Small intestine (tissue), 16 donors: ENCODE measurements at places on chromosomes 1 and 21.

- no peak for DNase-seq
Observed at GRCh38 chr1:59604191-59604590, 210.6 kb upstream of the HOOK1 start.

GRCh38 chr1:93638307-93638847 lies 43.3 kb downstream of the BCAR3 start:
- DNase-seq = no peak

DNA sequence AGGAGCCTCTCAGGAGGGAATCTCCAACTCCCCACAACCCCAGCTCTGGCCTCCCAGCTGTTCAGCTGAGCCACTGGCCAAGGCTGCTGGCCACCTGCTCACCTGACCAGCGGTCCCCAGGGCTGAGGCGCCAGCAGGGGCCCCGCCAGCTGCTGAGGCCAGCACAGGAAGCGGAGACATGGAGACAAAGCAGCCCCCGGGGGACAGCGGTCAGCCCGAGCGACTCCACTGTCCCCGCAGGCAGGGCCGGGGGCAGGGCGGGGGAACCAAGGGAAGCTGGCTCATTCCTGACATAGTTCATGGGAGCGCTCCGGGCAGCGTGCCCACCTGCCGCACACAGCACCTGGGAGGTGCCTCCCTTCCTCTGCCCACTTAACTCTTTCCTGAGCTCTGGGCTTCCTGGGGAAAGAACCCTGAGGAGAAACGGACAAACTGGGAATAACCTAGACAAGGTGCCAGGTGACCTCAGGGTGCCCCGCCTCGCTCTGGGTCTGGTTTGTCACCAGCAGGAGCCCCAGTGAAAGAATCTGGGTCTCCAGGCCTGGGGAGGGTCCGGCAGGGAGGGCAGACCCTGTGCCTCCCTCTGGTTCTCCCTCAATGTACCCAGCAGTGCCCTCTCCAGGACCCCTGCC lies 10.7 kb downstream of the EPHA2 start:
- DNase-seq = peak; percentile 61

- peak; percentile 75 for DNase-seq
Observed at GRCh38 chr1:68231627-68232288, 565 bp downstream of the WLS start.
